ENCODE measurements at places on chromosomes 11 and 22. TPM values are rescaled to one million over a fixed set of nuclear protein-coding genes. Genes with fewer than 3 reads are reported as not detected.
A peak's percentile ranks its signal among the peaks of the same experiment; 100 is the strongest.

- no peak for DNase-seq
Measured at GRCh38 chr22:17090550-17090949, 5.8 kb downstream of the IL17RA start.

GRCh38 chr11:66247295-66247694 is 21.1 kb upstream of the RAB1B start:
- DNase-seq: no peak

Gene KDM2A
- total RNA-seq: 82.7 TPM

Gene C11orf97
- not detected for total RNA-seq

GRCh38 chr22:46292732-46293131 is 3.9 kb upstream of the GTSE1 start:
- DNase-seq: no peak

DNA sequence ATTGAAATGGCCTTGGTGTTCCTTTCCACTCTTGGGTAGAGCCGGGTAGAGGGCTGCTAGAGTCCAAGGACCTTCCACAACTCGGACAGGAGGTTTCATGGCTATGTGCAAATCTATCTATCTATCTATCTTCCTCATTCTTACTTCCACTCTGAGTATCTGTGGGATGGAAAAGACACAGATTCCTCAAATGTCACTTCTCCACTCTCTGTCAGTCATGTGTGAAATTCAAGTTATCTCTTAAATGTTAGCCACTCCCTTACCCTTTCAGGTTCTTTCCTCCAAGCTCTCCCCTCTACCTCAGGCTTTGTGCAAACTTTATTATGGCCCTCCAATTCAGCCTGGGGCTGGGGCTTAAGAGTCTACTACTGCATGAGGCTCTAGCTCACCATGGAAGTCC is 84.3 kb downstream of the GDPD4 start:
- no peak for DNase-seq

Gene PATE3
- not detected for total RNA-seq

GRCh38 chr11:132913886-132914285 is 618.4 kb downstream of the OPCML start:
- DNase-seq: no peak

DNA sequence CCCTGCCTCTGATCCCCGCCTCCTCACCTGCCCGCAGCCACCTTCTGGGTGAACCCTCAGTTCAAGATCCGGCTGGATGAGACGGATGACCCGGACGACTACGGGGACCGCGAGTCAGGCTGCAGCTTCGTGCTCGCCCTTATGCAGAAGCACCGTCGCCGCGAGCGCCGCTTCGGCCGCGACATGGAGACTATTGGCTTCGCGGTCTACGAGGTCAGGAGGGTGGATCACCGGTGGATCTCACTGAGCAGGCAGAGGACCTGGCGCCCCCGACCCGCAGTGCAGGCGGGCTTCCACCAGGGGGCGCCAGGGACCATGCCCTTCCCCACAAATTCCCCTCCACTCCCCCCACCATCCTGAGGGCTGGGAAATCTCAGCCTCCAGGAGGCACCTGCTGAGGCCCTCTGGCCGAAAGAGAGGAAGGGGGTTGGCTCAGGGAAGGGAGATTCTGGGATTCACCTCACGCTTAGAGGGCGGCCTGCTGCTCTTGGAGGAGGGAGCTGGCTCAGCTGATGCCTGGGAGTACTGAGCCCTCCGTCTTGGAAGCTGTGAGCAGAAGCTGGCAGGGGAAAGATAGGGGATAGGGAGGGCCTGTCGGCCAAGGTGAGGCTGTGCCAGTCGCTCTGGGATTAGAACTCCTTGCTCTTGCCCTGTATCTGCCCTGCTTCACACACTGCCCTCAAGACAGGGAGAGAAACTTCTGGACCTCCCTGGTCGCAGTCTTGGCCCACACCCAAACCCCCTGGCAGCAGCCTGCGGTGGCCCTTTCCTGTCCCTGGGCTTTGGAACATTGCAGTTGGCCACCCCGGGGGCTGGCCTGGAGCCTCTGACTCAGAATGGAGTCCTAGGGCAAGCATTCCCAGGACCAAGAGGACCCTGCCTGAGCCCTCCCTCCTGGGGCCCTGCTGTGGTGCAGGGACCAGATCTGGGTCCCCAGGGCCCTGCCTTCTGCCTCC is 23.2 kb downstream of the CAPN1 start:
- DNase-seq: peak; percentile 71

DNA sequence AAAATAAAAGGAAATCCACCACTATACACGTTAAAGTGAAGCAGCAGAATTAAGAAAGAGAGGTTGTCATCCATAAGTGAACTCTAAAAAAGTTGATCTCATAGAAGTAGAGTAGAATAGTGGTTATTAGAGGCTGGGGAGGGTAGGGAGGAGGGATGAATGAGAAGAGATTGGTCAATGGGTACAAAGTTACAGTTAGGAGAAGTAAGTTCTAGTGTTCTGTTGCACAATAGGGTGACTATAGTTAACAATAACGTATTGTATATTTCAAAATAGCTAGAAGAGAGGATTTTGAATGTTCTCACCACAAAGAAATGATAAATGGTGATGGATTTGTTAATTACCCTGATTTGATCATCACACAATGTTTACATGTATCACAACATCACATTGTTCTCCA is 72.0 kb downstream of the CD82 start:
- DNase-seq: no peak

Gene PTPRCAP
- total RNA-seq: 65.2 TPM

Gene DKK3
- total RNA-seq: not detected

DNA sequence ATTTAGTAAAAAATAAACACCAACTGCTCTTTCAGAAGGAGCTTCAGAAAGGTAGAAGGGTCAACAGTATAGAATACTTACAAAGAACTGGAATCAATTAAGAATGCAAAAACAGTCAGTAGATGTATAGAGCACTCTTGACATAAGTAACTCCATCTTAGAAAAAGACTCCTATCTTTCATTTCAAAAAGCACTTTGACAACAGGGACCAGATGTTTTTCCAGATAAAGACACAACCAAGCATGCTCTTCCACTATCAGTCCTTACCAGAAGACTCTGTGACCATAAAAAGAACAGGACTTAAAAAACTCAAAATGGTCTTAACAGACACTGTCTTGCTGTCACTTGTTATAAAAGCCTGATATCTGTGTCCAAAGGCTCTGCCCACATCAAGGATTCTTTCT is 5.2 kb downstream of the SLC25A17 start:
- no peak for DNase-seq

- DNase-seq: no peak
Measured at GRCh38 chr11:59223611-59224010, 10.9 kb upstream of the MPEG1 start.

Gene OR6T1
- total RNA-seq: not detected

DNA sequence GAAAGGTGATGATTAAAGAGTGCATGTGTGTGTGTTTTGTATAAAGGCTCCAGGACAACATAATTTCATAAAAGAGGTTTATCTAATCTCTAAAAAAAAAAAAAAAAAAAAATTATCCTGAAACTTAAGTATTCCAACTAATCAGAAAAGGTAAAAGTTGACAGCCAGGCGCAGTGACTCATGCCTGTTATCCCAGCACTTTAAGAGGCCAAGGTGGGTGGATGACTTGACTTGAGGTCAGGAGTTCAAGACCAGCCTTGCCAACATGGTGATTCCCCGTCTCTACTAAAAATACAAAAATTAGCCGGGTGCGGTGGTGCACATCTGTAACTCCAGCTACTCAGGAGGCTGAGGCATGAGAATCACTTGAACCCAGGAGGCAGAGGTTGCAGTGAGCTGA is 632.7 kb upstream of the CHORDC1 start:
- DNase-seq: no peak

DNA sequence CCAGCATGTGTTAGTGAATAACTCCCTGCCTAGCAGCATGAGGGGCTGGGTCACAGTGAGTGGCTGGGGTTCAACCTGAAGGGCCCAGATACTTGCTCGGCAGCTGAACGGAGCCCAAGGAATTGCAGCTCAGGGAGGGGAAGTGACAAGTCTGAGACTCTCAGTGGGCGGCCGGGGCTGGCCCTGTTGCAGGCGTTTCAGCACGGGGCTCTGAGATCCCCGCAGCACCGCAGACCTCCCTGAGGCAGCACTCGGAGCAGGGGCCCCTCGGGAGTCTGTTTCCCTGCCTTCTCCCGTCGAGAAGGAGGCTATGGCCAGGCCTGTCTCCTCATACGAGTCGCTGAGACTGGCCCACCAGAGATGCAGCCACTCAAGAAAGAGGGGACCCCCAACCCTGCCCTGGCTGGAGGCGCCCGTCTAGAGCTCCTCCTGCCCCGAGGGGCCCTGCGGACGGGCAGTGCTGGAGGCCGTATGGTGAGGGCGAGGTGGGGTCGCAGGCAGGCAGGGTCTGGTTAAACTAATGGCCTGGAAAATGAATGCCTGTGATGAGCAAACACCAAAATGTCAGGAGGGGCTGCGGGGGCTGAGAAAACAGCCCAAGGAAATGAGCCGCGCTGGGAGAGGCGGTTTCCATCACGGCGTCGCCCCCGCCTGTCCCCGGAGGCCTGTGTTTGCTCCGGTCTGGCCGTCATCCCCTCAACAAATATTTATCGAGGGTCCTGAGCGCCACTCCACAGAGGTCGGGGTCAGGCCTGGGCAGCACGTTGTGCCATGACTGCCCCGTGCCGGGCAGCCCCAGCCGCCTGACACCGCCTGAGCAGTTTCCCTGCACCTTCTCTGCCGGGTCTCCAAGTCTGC is 9.3 kb downstream of the TSSC4 start:
- DNase-seq: no peak

GRCh38 chr22:37016134-37016910 is 2.9 kb downstream of the TST start:
- DNase-seq: no peak

- no peak for DNase-seq
Measured at GRCh38 chr11:28773606-28774005, 665.4 kb downstream of the METTL15 start.

GRCh38 chr11:130522284-130522961 is 74.0 kb downstream of the ADAMTS15 start:
- DNase-seq: no peak

Data from activated naive CD4-positive, alpha-beta T cell treated with anti-CD3 and anti-CD28 coated beads, Interleukin-2, amount 50 U/mL, for 72 hours (primary cell).